Spleen (tissue), 13 donors: ENCODE measurements at places on chromosomes 16 and 17. TPM values are rescaled to one million over a fixed set of nuclear protein-coding genes. Genes with fewer than 3 reads are reported as not detected.

GRCh38 chr16:26493751-26494150 is 573.0 kb upstream of the C16orf82 start:
- no peaks in the 10 kb centered on the region for H3K27me3 ChIP-seq
- no peak overlapping the region for H3K27ac ChIP-seq
- no peak overlapping the region for H3K4me3 ChIP-seq
- no peak for DNase-seq
- no peaks in the 10 kb centered on the region for H3K36me3 ChIP-seq

DNA sequence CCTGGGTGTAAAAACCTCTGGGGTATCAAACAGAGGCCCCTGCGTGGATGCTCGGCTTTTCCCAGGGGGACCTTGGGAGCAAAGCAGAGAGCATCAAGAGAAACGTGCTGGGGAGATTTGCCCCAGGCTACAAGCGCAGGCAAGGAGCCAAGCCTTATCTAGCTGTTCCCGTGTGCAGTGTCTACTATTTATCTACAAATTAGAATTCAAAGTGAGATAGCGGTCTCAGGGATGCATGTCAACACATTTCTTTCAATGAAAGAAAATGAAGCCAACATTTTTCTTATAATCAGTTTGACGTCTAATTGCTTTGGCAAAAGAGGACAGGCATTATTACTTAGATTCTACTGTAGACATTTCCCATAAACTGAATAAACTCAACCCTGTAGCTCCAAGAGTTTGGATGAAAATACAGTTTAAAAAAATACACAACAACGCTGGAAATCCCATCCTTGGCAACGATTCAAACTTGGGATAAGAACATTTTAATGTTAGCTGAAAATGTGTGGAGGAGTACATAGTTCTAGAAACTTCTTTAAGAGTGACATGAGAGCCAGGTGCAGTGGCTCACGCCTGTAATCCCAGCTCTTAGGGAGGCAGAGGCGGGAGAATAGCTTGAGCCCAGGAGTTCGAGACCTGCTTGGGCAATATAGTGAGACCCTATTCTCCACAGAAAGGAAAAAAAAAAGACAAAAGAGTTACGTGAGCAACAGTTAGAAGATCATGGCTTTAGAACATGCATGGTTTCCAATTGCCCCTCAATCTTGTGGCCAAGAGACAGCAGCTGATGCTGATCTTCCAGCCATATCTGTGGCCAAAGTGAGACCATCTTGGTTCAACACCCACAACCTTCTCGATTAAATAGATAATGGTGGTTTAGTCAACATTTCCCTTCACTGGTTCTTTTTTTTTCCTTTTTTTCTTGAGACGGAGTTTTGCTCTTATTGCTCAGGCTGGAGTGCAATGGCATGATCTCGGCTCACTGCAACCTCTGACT is 7.2 kb downstream of the SPNS3 start:
- H3K4me3 ChIP-seq: no peak overlapping the region
- no peaks in the 10 kb centered on the region for H3K36me3 ChIP-seq
- no peak for DNase-seq
- peaks cover 59% of the 10 kb centered on the region for H3K4me1 ChIP-seq
- H3K27me3 ChIP-seq: peaks cover 6% of the 10 kb centered on the region
- H3K27ac ChIP-seq: peak overlapping the region; percentile 26

GRCh38 chr17:70050931-70051330 is 24.1 kb upstream of the KCNJ16 start:
- no peak for DNase-seq
- H3K27ac ChIP-seq: no peak overlapping the region
- no peaks in the 10 kb centered on the region for H3K36me3 ChIP-seq
- H3K4me3 ChIP-seq: no peak overlapping the region

- H3K27ac ChIP-seq: no peak overlapping the region
- peaks cover 11% of the 10 kb centered on the region for H3K4me1 ChIP-seq
- no peaks in the 10 kb centered on the region for H3K27me3 ChIP-seq
- H3K4me3 ChIP-seq: no peak overlapping the region
- H3K36me3 ChIP-seq: peaks cover 36% of the 10 kb centered on the region
- DNase-seq: no peak
These were observed 27.1 kb downstream of the SLC43A2 start for GRCh38 chr17:1601571-1601970.

- H3K27me3 ChIP-seq: no peaks in the 10 kb centered on the region
- no peak overlapping the region for H3K27ac ChIP-seq
- H3K4me3 ChIP-seq: no peak overlapping the region
- H3K4me1 ChIP-seq: no peaks in the 10 kb centered on the region
- H3K36me3 ChIP-seq: peaks cover 36% of the 10 kb centered on the region
These were observed 6.5 kb upstream of the QRICH2 start for GRCh38 chr17:76314392-76315227.

The CSHL1 gene
- not detected for total RNA-seq

DNA sequence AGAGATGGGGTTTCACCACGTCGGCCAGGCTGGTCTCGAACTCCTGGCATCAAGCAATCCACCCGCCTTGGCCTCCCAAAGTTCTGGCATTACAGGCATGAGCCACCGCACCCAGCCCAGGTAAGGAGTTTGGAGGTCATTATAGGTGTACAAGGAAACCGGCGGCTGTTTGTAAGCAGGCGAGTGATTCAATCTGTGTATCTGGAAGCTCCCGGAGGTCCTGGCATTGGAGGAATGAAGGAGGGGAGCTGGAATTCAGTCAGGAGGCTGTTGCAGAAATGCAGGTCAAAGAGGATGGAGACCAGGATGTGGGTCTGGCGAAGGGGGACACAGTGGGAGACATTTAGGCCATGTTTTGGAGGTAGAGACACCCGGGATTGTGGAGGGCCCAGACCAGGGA is 18.8 kb downstream of the CDC42EP4 start:
- no peak for DNase-seq
- no peak overlapping the region for H3K27ac ChIP-seq
- H3K4me1 ChIP-seq: peaks cover 21% of the 10 kb centered on the region
- no peaks in the 10 kb centered on the region for H3K27me3 ChIP-seq

The AKAP10 gene
- total RNA-seq: 69.1 TPM

The SMIM36 gene
- not detected for total RNA-seq

DNA sequence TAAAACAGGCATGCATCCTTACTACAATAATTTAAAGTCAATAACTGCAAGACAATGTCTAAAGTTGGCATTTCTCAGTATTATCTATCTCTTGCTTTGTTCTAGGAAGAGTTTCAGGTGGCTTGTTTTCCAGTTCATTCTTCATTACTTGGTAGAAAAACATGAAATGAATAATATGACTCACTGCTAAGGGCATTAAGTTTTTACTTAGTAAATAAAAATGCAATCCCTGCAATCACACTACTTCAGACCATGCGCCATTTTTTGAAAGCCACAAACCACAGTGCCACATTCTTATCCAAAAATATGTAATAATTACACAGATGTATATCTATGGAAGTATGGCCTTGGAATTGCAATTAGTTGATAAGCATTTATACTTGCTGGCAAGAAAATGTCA is 55.4 kb downstream of the CREBBP start:
- no peaks in the 10 kb centered on the region for H3K27me3 ChIP-seq
- H3K4me3 ChIP-seq: no peak overlapping the region
- peaks cover 24% of the 10 kb centered on the region for H3K36me3 ChIP-seq
- peaks cover 62% of the 10 kb centered on the region for H3K4me1 ChIP-seq
- H3K27ac ChIP-seq: no peak overlapping the region

The PLEKHH3 gene
- 19.5 TPM for total RNA-seq

The TMED6 gene
- 5.2 TPM for total RNA-seq

- no peaks in the 10 kb centered on the region for H3K36me3 ChIP-seq
- peaks cover 3% of the 10 kb centered on the region for H3K27me3 ChIP-seq
- H3K4me3 ChIP-seq: peak overlapping the region; percentile 54
- peak; percentile 90 for DNase-seq
- peaks cover 49% of the 10 kb centered on the region for H3K4me1 ChIP-seq
These were observed 96.9 kb downstream of the RAB11FIP4 start for GRCh38 chr17:31488264-31488981.

GRCh38 chr17:82246365-82247181 is 17.7 kb downstream of the SLC16A3 start:
- H3K27ac ChIP-seq: peak overlapping the region; percentile 70
- peaks cover 70% of the 10 kb centered on the region for H3K4me1 ChIP-seq
- H3K36me3 ChIP-seq: peaks cover 100% of the 10 kb centered on the region
- peak; percentile 76 for DNase-seq
- H3K27me3 ChIP-seq: no peaks in the 10 kb centered on the region

The KRTAP2-3 gene
- total RNA-seq: not detected

GRCh38 chr16:66359012-66359411 is 7.5 kb upstream of the CDH5 start:
- no peaks in the 10 kb centered on the region for H3K27me3 ChIP-seq
- peaks cover 46% of the 10 kb centered on the region for H3K4me1 ChIP-seq
- H3K36me3 ChIP-seq: no peaks in the 10 kb centered on the region
- H3K4me3 ChIP-seq: no peak overlapping the region
- H3K27ac ChIP-seq: no peak overlapping the region
- DNase-seq: peak; percentile 44

The ZSWIM7 gene
- 13.4 TPM for total RNA-seq

The RAB40C gene
- 16.5 TPM for total RNA-seq

The UTS2R gene
- total RNA-seq: not detected

The FOXC2 gene
- total RNA-seq: not detected

DNA sequence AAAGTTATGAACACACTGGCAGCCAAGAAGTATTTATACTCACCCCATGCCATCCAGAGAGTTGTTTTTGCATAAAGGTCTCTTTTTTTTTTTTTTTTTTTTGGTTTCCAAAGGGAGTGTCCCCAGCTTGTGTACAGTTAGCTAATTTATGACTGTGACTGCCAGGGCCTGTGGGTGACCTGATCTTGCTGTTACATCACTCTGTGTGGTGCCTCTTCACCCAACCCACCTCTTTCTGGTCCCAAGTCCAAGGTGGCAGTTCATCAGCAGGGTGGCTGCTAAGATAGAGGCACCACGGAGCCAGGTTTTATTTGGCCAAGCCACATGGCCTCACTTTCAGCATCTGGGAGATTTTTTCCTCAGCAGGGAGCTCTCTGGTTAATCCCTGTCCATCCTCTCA is at the start of gene NOS2:
TSS of gene NOS2 (minus strand) at position 8 of the 400 bp plus-strand sequence. CDS start 1,720 bp downstream, outside the sequence.
- no peaks in the 10 kb centered on the region for H3K27me3 ChIP-seq
- H3K27ac ChIP-seq: no peak within 1 kb of the TSS
- no peaks in the 10 kb centered on the region for H3K36me3 ChIP-seq
- H3K4me1 ChIP-seq: no peaks in the 10 kb centered on the region
- peak; percentile 1 for DNase-seq
- no peak within 1 kb of the TSS for H3K4me3 ChIP-seq

DNA sequence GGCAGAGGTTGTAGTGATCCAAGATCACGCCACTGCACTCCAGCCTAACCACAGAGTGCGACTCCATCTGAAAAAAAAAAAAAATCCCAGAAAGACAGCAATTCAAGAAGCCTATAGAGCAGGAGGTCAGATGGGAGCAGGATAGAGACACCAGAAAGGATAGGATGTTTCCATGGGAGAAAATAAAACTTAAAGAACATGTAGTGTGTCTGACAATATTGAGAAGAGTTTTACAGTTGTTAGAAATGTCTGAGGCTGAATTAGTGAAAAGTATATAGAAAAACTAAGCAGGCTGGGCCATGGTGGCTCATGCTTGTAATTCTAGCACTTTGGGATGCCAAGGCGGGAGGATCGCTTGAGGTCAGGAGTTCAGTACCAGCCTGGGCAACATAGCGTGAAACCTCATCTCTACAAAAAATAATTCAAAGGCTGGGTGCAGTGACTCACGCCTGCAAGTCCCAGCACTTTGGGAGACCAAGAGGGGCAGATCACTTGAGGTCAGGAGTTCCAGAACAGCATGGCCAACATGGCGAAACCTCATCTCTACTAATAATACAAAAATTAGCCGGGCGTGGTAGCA is 15.3 kb upstream of the TRIM37 start:
- no peaks in the 10 kb centered on the region for H3K27me3 ChIP-seq
- no peaks in the 10 kb centered on the region for H3K4me1 ChIP-seq
- DNase-seq: no peak
- no peak overlapping the region for H3K27ac ChIP-seq

The CD300LB gene
- 2.0 TPM for total RNA-seq

DNA sequence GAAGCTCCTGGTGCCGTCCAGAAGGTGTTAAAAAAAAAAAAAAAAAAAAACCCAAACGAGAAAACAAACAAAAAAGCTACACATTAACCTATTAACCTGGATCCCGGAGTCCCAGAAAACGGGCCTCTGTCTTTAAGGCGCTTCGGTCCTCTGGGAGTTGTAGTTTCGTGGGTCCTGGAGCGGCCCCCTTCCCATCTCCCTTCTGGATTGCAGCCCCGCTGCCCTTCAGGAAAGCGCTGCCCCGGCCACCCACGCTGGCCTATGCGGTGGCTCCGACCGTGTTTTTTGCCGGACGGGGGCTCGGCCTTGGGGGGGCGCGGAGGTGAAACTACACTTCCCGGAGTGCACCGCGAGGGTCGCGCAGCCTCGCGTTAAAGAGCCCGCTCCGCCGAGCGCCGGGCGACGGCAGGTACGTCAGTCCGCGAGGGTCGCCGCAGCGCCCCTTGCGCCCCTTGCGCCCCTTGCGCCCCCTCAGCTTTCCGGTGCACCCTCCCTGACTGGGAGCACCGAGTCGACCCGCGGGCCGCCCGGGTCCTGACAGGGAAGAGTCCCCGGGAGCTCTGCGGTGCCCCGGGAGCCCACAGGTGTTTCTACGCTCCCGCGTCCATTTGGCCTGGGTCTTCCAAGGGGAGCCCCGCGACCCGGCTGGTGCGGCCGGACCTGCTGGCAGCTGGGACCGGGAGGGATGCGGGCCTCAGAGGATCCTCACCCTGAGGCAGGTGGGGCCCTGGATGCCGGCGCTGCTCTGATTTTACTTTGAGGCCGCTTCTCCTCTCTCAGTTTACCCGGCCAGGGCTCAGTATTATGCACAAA is at the start of gene FCSK:
TSS of gene FCSK (plus strand) at position 374 of the 813 bp plus-strand sequence. CDS start 8,596 bp downstream, outside the sequence.
- peak within 1 kb of the TSS; percentile 91 for H3K27ac ChIP-seq
- peaks cover 42% of the 10 kb centered on the region for H3K4me1 ChIP-seq
- H3K27me3 ChIP-seq: no peaks in the 10 kb centered on the region
- peak; percentile 93 for DNase-seq

GRCh38 chr17:16191604-16192003 is 23.7 kb downstream of the NCOR1 start:
- H3K4me3 ChIP-seq: no peak overlapping the region
- H3K36me3 ChIP-seq: peaks cover 18% of the 10 kb centered on the region
- no peaks in the 10 kb centered on the region for H3K27me3 ChIP-seq
- no peaks in the 10 kb centered on the region for H3K4me1 ChIP-seq
- H3K27ac ChIP-seq: no peak overlapping the region
- DNase-seq: no peak

DNA sequence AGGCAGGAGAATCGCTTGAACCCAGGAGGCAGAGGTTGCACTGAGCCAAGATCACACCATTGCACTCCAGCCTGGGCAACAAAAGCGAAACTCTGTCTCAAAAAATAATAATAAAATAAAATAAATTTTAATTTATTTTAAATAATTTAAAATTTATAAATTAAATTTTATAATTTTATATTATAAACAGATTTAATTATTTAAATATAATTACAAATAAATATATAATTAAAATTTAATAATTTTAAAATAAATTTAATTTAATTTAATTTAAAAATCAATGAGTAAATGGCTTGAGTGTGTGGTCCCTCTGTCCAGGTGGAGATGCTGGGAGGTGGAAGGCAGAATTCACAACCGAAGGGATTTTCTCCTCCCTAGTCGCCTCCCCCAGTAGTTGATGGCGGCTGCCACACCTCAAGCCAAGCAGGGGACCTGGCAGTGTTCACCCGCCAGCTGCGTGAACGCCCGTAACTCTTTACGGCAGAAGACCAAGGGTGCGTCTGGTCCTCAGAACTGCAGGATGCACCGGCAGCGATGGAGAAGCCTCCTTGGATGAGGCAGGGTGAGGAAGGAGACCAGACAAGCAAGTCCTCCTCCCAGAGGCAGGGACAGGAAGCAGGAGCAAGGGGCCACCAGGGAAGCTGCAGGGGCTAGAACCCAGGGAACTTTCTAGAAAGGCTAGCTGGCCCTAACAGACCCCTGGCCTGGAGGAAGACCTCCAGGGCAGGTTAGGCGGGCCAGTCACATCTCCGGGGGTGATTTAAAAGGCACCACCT is 22.9 kb upstream of the KRT17 start:
- no peak overlapping the region for H3K4me3 ChIP-seq
- H3K27me3 ChIP-seq: no peaks in the 10 kb centered on the region
- peaks cover 15% of the 10 kb centered on the region for H3K4me1 ChIP-seq
- no peaks in the 10 kb centered on the region for H3K36me3 ChIP-seq
- no peak overlapping the region for H3K27ac ChIP-seq

The CACNG3 gene
- not detected for total RNA-seq

The UTP4 gene
- 25.0 TPM for total RNA-seq
